NCI-H1092 treated with DMSO at 0.1 percent for 48 hours (cell line): ENCODE measurements at places on chromosomes 5 and 9.

DNA sequence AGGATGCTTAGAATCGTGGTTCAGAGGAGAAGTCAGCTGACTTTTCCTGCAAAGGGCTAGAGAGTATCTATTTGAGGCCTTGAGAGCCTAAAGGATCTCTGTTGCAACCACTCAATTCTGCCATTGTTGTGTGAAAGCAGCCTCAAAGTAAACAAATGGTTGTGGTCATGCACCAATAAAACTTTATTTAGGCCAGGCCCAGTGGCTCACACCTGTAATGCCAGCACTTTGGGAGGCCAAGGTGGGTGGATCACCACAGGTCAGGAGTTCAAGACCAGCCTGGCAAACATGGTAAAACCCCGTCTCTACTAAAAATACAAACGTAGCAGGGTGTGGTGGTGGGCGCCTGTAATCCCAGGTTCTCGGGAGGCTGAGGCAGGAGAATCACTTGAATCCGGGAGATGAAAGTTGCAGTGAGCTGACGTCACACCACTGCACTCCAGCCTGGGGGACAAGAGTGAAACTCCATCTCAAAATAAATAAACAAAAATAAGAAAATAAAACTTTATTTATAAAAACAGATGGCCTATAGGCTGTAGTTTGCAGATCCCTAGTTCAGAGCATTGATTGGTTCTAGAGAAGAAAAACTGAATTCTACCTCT is 135.9 kb upstream of the KLF4 start:
- DNase-seq = no peak

- no peak for DNase-seq
Measured at GRCh38 chr5:44046619-44047364, 342.4 kb downstream of the FGF10 start.

DNA sequence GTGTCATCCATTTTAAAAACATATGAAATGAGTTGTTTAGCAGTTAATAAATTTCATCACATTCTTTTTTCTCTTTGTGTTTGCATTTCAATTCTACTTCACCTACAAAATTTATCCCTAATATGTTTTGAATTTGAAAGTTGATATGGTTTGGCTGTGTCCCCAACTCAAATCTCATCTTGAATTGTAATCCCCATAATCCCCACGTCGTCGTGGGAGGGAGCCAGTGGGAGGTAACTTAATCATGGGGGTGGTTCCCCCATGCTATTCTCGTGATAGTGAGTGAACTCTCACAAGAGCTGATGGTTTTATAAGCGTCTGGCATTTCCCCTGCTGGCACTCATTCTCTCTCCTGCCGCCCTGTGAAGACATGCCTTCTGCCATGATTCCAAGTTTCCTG is 200.1 kb downstream of the EPB41L4A start:
- no peak for DNase-seq

DNA sequence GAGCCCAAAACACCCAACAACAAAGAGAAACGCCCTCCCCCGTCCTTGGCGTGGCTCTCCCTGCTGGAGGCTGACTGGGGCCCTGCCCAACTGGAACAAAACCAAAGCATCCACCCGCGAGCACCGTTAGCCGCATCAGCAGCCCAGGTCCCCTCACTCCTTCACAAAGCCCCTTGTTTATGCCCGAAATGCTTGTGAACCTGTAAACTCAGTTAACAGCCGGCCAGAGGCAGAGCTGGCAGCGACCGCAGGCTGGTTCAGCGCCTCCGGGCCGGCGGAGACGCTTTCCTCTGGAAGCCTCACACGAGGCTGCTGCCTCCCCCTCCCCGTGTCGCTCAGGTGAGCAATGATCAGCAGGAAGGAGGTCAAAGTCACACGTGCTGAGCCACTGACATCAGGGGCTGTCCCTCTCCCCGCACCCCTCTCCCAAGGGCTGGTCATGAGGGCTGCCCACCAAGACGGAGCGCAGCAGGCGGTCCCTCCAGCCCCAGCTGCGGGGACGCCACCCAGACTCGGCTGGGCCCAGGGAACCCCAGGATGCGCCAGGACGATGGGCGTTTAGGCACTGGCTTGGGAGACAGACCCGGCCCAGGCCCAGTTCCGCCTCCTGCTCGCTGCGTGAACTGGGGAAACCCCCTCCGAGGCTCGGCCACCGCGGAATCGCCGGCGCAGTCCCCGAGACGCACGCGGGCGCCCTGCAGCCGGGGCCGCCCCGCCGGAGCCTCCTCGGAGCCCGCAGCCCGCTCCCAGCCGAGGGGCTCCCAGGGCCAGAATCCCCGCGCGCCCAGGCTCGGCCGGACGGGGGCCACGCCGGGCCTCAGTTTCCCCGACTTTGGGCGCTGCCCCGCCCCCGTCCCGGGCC is 563 bp downstream of the SNAPC4 start:
- DNase-seq = no peak

- DNase-seq = no peak
Measured at GRCh38 chr9:5554254-5554653, 43.9 kb downstream of the PDCD1LG2 start.

DNA sequence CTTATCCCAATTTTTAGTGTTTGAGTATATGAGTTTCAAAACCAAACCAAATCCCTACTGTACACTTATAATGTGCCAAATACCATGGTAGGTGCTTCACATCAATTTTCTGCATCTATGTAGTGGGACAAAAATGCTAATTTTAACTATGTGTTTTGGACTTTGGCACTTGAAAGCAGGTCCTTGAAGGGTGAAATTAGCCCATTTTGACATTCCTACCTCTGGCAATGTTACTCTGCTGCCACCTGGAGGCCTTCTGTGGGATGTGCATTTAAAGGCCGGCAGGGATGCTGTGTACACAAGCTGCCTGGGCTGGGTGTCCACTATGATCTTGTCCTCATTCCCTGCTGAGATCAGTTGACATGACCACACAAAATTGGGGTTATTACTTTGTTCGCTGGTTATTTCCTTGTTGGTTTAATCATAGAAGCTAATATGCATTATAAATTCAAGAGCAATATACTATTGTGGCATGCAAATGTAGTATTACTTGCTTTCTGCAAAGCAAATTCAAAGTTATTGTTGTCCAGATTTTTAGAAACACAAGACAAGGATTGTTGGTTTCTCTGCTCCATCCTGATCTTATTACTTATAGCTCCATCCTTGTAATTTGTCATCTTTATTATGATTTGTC is 166.8 kb downstream of the ARHGEF28 start:
- peak; percentile 53 for DNase-seq

- no peak for DNase-seq
Measured at GRCh38 chr5:68628082-68628814, 412.7 kb downstream of the PIK3R1 start.

DNA sequence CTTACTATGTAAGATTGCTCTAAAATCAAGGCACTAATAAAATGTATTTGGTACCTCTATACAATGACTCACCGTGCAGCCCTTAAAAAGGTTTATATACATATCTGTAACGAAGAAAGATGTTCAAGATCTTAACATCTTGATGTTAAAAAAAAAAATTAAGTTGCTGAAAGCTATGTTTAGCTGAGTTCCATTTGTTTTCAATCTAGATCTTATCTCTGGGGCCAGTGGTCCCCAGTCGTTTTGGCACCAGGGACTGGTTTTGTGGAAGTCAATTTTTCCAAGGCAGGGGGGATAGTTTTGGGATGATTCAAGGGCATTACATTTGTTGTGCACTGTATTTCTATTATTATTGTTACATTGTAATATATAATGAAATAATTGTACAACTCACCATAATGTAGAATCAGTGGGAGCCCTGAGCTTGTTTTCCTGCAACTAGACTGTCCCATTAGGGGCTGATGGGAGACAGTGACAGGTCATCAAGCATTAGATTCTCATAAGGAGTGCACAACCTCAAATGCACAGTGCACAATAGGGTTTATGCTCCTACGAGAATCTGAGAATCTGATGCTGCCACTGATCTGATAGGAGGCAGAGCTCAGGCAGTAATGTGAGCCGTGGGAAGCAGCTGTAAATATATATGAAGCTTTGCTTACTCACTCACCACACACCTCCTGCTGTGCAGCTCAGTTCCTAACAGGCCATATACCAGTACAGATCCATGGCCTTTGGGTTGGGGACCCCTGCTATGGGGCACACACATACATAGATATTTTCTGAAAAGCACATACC is 27.6 kb upstream of the TSLP start:
- DNase-seq = no peak

DNA sequence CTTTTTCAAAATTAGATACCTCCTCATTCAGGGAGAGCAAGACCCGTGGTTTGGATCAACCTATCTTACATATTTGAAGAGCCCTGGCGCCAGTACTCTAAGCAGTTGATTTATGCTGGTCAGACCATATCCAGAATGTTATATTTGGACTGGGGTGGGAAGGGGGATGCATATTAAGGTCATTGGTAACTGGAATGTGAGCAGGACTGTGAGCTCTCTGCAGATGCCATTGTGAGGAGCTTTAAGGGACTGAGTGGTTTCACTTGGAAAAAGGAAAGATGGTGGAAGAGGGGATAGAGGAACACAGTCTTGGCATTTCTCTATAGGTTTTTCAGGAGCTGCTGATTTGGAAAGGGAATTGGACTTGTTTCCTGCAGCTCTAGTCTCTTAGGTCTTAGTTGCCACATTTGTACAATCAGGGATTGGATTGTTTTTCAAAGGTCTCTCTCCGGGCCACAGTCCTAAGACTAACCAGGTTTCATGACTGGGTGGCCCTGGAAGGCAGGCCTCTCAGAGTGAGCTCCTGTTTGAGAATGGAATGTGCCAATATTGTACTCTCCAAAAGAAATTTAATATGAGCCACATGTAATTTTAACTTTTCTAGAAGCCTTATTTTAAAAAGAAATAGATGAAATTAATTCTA is 25.8 kb upstream of the F2R start:
- DNase-seq = no peak

- DNase-seq = no peak
Measured at GRCh38 chr5:81395262-81395661, 1.3 kb upstream of the ACOT12 start.

DNA sequence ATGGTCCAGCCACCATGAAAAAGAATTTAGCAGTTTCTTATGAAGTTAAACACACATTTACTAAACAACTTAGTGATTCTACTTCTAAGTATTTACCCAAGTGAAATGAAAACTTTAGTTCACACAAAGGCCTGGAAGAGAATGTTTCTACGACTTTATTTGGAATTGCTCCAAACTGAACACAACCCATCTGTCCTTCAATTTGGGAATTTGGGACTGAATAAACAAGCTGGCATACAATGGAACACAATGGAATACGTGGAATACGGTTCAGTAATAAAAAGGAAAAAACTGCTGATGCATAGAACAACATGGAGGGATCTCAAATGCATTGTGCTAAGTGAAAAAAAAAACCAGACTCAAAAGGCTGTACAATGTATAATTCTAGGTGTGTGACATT is 44.6 kb upstream of the BASP1 start:
- no peak for DNase-seq

DNA sequence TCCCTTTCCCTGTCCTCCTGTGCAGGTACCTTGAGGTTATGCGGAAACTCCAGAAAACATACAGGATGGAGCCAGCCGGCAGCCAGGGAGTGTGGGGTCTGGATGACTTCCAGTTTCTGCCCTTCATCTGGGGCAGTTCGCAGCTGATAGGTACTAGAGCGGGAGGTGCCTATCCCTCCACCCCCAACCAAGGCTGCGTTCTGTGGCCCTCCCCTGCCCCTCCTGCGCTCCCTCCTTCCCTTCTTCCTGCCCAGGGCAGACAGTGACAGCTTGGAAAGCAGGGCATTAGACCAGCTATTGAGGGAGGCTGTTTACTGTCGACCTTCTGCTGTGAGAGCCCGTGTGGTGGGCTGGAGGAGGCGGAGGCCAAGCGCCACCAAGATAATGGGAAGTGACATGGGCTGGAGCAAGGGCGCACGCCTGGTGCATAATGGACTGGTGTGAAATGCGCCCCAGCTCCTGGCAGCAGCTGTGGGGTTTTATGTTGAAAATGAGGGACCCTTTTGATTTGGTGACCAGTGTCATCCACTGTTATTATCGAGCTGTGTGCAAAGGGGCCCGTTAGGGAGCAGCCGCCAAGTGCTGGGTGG is 25.3 kb downstream of the PTPA start:
- no peak for DNase-seq

DNA sequence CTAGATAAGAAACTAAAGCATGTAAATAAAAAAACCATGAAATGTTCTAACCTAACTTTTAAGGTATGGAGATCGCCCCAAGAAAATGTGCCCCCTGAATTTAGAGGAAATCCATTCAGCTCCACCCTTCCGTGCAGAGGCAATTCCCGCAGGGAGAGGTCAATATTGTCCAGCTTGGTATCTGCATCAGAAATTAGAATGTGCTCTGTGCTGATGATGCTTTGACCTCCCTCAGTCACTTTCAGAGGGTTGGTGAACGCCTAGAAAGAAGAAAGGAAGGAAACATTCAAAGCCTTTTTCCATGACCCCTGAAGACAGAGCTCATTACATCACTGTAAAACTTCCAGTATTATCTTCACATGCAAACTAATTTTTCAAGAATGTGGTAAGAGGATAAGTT is 91.0 kb downstream of the FREM1 start:
- DNase-seq = no peak

GRCh38 chr5:32734827-32735378 is 23.8 kb downstream of the NPR3 start:
- no peak for DNase-seq

DNA sequence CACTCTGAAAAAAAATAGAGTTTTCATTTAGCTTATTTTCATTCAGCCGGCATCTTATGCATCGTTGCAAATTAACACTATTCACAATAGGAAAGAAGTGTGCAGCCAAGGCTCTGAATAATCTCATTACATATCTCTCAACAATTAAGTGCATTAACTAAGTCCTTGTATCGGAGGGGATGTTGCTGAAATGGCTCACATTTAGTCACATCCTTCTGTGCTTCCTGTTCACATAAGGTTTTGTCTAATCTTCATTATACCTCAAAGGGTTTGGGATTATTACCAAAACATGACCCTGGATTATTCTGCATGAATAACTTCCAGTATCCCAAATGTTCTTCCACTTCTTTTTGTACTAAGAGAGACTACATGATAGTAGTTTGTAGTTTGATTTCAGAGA is 278.0 kb upstream of the GRIA1 start:
- no peak for DNase-seq

GRCh38 chr9:20925256-20926045 is 106.0 kb downstream of the HACD4 start:
- no peak for DNase-seq

- no peak for DNase-seq
Measured at GRCh38 chr9:136297016-136297691, 6.7 kb downstream of the CCDC187 start.

- no peak for DNase-seq
Measured at GRCh38 chr5:15021266-15022046, 149.9 kb upstream of the ANKH start.

- DNase-seq = no peak
Measured at GRCh38 chr5:80466669-80467485, 21.0 kb upstream of the FAM151B start.

GRCh38 chr5:153491038-153491744 is 721 bp downstream of the GRIA1 start:
- peak; percentile 43 for DNase-seq

GRCh38 chr9:3868466-3868865 is 342.7 kb upstream of the RFX3 start:
- no peak for DNase-seq

DNA sequence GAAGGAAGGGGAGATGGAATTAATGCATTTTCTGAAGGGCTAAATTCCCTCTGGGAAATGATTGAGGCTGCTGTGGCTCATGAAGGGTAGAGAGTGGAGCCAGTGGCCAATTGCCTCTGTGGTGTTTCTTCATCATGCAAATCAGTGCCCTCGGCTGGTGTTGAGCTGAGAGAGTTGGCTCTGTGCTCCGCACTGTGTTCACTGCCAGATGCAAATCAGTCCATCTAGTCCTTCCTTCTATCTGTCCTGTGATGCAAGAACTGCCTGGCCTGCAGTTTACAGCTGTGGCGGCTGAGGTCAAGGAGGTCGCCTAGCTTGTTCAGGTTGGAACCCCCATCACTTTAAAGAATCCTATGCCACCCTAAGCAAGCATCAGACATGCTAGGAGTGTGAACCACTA is 6.0 kb downstream of the TMEM171 start:
- no peak for DNase-seq
